ENCODE measurements at places on chromosomes 2 and 18.

DNA sequence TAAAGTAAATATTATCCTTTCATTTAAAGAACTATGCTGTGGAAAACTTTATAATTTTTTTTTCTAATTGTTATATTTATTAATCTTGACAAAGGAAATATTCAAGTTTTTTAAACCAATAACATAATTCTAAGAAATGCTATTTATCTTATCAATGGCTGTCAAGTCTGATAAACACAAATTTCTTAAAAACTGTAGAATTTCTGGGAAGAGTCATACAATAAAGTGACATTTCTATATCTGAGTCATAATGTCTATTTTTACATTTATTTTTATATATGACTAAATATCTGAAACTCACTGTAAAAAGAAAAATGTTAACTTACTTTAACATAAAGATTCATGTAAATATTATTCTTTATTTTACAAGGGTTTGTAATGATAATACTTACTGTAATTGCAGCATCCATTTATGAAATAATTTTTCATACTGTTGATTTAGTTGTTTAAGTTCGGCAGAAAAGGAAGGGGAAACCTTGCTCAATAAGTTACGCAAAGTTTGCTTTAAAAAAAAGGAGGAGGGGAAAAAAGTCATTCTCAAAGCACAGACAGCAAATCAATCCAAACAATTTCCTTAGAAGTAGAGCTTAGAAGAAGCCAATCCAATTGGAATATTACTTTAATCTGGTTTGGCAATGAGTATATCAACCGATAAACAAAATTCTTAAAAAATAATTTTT, 32.4 kb downstream of the ORC2 start:
- no peak for DNase-seq

DNA sequence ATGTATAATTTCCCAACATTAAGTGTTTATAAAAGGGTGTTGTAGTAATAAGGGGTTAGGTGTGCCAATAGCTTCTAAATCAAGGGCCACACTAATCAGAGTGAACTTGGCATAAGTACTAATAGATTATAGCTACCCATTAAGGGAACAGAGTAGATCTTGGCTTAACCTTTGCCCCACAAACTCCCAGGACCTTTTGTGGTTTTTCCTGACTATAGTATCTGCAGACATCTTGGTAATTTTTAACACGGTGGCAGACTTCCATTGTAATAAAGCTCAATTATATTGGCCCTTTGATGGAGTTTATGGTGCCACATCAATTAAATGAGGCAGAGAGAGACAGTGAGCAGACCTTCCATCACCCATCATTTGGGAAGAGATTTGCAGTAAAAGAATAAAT, 358.5 kb upstream of the HNRNPA3 start:
- no peak for DNase-seq

DNA sequence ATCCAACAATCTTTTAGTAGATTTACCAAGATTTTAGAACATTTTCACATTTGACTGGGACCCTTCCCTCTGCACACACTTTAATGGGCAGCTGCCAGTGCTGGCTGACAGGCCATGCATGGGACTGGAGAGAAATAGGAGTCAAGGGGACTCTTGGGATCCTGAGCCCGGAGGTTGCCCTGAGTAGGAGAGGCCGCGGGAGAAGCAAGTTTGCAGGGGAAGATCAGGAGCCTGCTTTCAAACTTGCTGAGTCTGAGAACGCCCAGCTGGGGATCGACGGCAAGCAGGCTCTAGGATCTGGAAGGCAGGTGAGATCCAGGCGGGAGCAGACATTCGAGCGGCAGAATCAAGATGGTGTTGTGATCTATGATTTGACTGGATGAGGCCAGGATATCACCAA, 186.1 kb downstream of the HDAC4 start:
- no peak for DNase-seq

GRCh38 chr2:3223080-3223923, 154.3 kb downstream of the EIPR1 start:
- DNase-seq = peak; percentile 72

DNA sequence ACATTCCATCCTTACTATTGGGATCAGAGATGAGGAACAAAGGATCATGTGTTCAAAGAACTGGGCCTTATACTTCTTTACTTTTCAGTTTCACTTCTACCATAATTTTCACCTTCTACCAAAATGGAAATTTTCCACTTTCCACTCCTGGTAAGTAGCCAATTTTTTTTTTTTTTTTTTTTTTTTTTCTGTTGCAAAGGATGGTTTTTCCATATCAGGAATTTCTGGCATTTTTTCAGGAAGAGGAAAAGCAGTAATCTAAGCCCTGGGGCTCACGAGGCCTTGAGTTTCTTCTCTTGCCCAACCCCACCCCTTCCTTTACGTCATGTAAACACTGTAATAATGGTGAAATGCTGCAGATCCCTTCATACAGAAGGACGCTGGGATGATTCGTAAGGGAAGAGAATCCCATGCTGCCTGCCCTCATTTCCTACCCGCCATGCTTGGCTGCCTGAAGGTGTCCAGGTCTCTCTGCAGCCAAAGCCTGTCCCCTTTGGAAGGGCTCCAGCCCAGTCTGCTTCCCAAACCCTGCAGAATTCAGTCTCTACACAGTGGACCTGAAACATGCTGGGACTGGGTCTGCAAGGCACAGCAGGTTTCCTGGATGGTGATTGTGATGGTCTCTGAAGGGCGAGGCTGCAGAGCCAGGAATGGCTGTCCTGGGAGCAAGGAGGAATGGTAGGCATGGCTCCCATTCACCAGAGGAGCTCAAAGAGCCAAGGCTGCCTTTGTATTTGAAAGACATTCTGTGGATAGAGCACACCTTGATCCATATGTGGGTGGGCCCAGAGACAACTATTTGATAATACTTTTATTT, 57.0 kb downstream of the EFR3B start:
- no peak for DNase-seq

DNA sequence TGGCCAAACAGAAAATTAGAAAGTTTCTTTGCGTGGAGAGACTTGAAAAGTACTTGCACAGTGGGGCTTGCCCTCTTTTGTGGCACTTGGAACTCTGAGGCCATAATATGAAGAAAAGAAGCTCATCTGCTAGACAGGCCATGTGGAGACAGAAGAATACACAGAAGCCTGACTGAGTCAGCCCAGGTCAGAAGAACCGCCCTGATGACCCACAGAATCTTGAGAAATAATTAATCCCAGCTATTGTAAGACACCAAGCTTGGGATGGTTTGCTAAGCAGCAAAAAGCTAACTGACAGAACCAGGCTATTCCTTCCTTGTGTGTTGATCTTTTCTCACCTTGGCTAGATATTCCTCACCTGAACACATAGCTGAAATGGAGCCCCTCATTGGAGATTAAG, 33.7 kb downstream of the G6PC2 start:
- DNase-seq = no peak

GRCh38 chr2:208266936-208267335, 881 bp downstream of the PIKFYVE start:
- no peak for DNase-seq

DNA sequence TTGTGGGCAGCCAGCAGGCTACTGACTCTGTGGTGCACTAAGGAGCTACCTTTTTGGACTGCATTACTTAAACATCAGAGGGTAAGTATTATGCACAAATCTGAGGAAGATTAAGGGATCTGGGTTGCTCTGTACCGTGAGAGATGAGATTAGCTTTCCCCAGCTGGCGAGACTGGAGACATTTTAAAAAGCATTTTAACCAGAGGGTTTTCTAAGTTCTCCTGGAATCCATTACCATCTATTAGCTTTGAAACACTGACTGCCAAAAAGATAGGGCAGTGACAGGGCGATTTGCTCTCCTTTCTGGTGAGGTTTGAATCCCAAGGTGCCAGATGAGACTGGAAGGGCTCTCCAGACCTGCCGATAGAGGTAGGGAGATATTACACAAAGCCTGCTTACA, 63.2 kb downstream of the LYPD6 start:
- DNase-seq = no peak

GRCh38 chr2:164694275-164694695, 73.0 kb upstream of the GRB14 start:
- DNase-seq = no peak

DNA sequence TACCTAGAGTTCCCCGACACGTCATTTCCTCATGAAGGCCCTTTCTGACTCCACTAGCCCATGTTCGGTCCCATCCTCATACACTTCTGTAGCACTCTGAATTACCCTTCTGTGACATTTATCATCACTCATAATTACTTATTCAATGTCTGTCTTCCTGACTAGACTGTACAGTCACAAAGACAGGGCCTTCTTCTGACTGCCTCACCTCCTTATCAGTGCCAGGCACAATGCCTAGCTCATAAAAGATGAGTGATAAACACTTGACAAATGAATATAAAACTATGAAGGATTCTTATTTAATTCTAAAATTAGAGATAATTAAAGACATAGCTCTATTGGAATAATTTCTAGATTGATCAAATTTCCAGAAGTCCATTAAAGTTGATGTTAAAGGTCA, 1.4 kb upstream of the UBXN4 start:
- DNase-seq = no peak

DNA sequence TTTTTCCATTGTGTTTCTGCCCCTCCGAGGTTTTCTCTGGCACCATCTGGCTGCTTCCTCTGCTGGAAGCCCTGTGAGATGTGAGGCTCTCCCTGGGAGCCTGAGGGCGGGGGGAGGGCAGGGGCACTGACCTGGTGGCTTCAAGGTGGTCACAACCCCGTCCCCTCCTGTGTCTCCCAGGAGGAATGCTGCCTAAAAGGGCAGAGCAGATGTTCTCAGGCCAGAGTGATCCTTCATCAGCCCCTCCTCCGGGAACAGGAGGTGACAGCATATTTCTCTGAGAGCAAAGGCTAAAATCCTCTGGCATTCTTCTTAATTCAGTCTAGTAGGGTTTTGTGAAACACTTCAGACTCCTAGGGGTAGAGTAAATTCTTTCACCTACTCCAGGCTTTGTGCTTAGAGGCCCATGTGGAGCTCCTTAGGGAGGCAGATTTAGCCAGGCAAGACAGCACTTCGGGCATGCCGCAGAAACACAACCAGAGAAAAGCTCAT, 18.3 kb upstream of the GREB1 start:
- no peak for DNase-seq

DNA sequence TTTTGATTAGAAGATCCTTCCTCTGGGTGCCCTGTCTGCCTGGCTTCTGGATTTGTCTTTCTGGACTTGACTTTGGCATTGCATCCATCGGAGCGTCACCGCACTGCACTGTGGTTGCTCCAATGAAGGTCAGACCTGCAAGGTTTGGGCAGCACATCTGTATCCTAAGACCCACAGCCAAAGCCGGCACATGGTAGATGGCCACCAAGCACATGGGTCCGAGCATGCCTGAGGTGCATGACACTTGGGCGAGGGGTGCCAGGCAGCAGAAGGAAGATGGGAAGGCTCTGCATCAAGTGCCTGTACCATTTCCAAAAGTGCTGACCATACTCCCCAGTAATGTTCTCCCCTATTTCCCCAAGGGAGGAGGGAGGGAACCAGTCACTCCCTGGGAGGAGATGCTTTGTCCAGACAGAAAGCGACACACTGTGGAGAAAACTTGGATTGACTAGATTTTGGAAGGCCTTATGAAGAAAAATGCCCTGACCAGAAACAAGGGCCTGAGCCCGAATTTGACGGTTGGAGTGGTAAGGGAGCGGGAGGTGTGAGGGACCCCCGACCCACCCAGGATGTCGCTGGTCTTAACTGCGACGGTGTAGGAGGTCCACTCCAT, 149.9 kb downstream of the LOXHD1 start:
- no peak for DNase-seq

DNA sequence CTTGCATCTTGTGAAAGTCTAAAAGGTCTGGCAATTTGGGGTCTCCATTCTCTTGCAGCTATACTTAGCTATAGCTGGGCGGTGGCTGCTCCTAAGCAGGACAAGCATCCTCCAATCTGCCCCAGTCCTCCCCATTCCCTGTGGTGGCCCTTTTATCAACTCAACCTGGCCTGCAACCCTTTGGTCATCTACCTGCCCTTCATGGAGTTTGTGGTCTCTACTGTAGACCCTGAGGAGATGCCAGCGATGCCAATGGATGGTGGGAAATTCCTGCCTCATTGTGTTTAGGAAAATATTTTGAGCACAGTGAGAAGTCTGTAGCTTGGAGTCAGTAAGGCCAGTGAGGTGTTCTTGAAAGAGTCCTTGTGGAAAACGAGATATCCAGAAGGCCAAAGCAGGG, 143.4 kb downstream of the CAPN13 start:
- DNase-seq = no peak

DNA sequence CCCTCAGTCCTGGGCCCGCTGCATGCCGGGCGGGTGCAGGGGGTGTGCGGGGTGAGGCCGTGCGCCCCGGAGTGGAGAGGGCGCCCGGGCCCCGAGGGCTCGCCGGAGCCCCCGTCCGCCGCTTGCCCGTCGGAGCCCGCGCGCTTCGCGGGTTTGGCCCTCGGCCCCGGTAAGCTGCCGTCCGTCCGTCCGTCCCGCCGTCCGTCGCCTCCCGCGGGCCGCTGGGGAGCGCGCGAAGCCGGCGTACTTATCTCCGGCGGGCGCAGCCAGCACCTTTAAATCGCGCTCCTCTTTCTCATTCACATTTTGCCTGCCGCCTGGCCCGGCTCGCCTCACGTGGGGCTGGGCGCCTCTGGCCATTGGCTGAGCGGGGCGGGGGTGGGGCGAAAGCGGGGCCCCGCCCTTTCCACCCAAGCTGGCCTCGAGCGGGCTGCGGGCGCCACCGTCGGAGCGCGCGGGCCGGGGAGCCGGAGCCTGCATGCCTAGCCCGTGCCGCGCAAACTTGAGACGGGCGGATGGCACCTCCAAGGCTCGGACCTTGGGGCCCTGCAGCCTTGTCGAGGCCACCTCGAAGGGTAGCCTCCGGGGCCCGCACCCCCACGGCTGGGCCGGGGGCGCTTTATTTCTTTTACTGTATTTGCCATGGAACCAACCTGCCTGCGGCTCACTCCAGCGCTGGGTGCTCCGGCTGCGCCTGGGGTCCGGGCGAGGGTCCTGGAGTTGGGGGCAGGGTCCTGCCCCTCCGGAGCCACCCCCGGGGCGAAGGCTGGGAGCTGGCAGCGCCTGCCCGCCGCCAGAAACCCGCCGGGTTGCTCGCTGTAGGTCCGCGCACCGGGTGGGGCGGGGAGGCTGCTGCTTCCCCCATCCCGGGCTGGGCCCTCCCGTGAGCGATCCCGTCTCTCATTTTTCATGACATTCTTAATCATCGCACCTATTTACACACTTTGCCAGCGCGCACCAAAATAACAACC, at the start of gene GBX2:
Gene GBX2, minus strand, starts transcription at position 277 of the 971 bp plus-strand sequence. CDS start 415 bp downstream, outside the sequence.
- no peak for DNase-seq

- DNase-seq = no peak
These were observed 81.3 kb downstream of the CERKL start for GRCh38 chr2:181575650-181576025.

DNA sequence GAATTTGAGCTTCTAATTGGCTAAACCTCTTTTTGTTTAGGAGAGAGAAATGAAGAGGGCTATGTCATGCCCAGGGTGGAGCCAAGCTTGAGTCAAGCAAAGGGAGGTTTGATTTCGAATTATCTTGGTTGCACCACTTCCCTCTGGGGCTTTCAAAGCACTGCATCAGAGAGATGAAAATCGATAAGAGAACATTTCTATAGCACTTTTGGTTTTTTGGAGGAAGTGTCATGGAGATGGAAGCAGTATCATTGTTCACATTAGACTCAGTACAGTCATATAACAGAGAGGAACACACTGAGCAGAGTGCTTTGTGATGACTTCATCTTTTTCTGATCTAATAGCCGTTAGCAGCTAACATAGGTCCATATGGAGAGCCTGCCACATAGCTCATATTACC, 120.3 kb upstream of the UXS1 start:
- DNase-seq = peak; percentile 31

- DNase-seq = no peak
These were observed 36.7 kb downstream of the THNSL2 start for GRCh38 chr2:88206665-88207347.

GRCh38 chr2:135587958-135588357, 56.7 kb downstream of the R3HDM1 start:
- DNase-seq = no peak

GRCh38 chr2:127423880-127424279, 5.7 kb downstream of the PROC start:
- no peak for DNase-seq

Measured in activated CD4-positive, alpha-beta memory T cell treated with anti-CD3 and anti-CD28 coated beads, Interleukin-2, amount 10 ng/mL, durations not matched to agents 7 days and 5 days (primary cell).